NCI-H510A (cell line): ENCODE measurements at places on chromosomes 2 and 18.

DNA sequence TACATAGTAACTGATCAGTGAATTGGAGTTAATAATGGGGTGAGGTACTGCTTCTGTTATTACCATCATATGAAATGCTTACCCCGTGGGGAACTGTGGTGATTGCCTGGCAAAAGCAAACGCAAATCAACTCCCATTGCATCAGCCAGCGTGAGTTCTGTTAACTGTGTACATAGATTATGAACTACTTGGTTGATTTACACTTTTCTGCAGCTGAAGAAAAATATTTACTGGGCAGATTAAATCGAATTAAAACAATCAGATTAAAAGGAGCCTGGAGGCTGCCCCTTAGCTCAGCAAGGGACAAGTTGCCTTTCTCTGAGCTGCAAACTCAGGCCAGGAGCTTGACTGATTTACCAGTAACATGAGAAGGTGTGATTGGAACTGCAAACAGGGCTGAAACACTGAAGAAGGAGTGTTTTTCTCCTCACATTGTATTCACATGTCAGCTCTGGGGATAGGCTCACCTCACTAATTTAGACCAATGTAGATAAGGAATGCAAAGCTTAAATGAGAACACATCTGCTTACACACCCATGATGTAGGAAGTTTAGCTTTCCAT, 220.1 kb downstream of the OSR1 start:
- DNase-seq: no peak

DNA sequence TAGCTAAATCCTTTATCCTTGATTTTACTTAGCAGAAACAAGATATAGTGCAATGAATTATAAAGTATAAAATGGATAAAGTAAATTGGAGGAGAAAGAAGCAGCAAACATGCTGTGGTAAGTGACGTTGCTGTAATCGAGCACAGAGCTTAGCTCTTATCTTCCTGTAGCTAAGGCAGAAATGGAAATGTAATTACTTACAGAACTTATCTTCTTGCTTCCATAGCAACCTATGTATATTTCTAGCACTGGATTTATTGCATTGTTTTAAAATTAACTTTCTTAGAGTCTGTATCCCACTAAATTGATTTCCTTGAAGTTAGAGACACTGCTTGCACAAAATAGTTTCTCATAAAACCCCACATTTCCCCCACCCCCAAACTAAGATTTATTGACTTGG, 130.6 kb upstream of the MC4R start:
- no peak for DNase-seq

GRCh38 chr18:46110406-46110805, 6.2 kb downstream of the HAUS1 start:
- no peak for DNase-seq

DNA sequence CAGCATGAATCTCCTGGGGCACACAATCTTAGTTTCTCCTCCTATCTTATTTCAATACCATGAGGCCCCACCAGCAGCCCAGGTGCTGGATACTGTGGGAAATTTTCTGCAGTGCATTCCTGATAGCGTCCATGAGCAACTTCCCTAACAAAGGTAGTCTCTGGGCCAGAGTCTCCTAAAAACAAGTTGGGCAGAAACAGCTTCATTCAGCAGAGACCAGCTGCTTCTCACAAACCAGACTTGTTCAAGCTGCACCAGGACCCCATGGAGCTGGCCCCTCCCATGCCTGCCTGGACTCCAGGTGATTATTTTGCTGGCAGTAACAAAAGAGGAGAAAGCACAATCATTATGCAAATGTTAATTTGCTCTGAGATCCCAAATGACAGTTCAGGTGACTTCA, 31.4 kb downstream of the MYO5B start:
- no peak for DNase-seq

DNA sequence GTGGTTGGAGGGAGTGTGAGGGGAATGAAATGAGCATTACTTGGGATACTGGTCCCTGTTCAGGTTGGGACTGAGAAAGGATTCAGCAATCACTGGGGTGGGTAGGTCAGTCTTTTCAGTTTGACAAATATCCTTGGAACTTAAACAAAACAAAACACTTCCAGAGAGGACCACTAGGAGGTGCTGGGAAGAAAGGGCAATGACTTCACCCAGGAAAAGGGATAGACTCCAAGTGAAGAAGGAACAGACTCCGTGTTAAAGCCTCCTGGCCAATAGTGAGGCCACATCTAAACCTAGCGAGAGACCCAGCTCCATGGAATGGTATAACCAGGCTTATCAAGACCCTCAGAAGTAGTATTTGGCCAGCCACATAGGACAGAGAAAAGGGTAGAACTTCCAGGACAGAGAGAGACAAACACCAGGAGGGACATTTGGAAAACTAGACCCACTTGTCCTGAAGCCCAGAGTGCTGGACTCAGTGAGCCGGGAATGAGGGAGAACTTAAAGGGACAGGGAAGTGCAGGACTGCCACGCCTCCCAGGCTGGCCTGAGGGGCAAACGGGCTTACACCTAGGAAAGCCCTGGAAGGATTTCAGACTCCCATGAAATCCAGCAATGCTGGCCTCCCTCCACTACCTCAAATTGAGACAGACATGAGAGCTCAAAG, 19.6 kb upstream of the KCNG3 start:
- no peak for DNase-seq

- no peak for DNase-seq
These were observed 18.4 kb downstream of the FN1 start for GRCh38 chr2:215417400-215417951.

GRCh38 chr18:45059695-45060094, 379.0 kb downstream of the SETBP1 start:
- no peak for DNase-seq

DNA sequence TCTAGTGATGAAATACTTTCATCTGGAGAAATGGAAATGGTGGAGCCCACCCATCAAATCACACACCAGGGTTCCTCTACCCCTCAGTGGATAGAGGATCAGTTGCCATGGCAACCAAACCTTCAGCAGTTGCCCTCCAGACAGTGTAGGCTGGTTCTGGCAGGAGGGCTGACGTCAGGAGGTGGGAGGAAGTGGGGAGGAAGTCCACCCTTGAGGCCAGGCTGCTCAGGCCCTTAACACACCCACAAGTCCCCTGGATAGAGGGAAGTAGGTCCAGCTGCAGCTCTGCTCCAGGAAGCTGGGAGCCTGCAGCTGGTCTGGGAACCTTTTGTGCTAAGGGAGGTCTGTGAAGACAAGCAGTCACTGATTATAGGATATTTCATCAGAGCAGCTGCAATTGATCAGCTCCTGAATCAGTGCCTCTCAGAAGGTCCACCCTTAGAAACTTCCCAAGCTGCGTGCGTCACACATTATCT, 186.6 kb downstream of the MTX2 start:
- DNase-seq: peak; percentile 22

DNA sequence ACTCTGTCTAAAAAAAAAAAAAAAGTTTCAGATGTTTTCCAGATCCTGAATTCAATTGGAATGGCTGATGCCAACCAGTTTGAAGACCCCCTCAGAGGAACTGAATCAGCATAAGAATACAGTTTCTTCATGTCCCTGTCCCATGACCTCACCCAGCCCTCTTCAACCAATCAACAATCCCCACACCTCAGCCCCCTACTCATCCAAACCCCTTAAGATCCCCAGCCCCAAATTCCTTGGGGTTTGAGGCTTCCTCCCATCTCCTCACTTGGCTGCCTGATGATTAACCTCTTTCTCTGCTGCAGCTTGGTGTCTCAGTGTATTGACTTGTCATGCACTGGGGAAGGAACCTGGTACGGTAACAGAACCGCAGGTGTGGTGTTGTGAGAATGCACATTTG, 97.6 kb upstream of the CABLES1 start:
- no peak for DNase-seq

GRCh38 chr2:219828127-219828526, 200.7 kb downstream of the SLC4A3 start:
- no peak for DNase-seq

DNA sequence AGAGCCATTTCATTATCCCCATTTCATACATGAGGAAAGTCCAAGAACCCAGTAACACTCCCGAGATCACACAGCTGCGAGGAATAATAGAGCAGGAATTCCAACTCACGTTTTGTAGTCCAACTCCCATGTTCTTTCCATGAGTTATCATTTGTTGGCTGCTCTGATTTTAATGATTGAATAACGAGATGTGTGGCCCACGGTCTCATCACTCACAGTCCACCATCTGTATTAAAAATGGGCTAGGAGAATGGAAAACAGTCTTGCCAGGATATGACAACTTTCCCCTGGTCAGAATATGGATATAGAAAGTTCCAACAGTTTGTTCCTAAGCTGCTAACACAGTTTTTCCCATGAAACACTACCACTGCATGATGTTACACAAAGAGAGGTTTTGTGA, 147.5 kb downstream of the METTL4 start:
- DNase-seq: no peak

- no peak for DNase-seq
These were observed 1.5 kb upstream of the PROM2 start for GRCh38 chr2:95272781-95273180.

- DNase-seq: no peak
These were observed 42.5 kb upstream of the GLI2 start for GRCh38 chr2:120693121-120693520.

DNA sequence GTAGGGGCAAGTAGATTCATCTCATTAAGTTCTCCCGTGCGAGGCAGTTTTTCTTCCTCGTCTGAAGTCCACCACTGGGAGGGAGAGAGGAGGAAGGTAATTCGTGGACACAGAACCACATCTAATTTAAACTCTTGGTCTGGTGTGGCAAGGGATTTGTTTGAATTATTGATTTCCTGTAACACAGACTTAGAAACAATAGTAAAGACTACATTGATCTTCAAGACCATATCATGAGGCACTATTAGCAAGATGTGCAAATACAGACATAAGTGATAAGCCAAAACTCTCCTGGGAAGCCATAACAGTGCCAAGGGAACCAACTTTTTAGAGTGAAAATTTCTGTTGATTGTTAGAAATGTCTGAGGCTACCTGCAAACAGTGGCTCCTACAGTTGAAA, 158.6 kb downstream of the ALPK2 start:
- no peak for DNase-seq

DNA sequence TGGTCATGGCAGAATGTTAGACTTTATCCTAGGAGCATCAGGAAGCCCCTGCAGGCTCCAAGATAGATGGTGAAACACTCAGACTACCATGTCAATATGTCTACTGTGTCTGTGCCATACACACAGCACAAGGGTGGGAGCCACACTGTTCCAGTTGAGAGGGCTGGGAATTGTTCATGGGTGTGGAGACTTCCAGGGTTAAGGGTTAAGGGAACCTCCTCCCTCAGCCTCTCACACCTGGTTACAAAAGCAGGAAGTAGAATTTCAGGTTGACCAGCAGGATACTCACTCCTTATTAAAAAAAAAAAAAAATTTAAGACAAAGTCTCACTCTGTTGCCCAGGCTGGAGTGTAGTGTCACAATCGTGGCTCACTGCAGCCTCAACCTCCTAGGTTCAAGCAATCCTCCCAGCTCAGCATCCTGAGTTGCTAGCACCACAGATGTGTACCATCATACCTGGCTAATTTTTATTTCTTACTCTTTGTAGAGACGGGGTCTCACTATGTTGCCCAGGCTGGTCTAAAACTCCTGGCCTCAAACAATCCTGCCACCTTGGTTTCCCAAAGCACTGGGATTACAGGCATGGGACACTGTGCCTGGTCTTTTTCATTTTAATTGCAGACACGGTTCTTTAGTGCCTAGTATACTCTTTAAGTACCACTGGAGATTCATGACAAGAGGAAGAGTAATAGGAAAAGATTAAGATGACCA, 26.0 kb downstream of the SULT1C2 start:
- no peak for DNase-seq

DNA sequence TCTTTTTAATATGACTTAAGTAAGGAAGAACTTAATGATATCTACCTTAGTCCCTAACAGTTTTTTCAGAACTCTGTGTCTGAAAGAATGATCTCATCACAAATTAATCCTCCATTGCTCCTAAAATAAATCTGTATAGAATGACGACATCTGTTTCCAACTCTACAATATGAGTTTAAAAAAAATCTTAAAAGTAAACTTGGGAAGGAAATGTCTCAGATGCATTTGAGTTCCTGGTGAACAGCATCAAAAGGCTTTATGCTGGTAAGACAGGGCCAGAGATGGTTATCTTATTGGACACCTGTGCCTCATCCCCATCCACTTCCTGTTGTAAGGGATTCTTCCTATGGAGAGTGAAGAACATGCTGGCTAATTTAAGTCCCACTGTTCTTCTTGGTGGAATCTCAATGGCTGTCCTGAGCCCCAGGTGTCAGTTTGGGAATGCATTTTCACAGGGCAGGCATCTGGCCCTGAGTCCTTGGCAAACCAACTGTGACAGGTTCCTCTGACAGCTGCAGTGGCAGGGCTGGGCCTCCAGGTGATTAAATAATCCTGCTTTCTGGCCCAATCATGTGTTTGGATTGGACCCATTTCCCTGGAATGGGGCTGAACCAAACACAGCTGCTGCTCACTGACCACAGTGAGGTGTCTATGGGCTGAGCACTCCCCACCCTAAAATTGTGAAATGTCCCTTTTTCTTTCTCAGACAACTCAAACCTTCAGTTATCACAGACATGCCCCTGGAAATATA, 12.9 kb upstream of the NCKAP5 start:
- no peak for DNase-seq

GRCh38 chr2:101863534-101863933, 128.2 kb upstream of the IL1R2 start:
- no peak for DNase-seq

GRCh38 chr2:235634435-235635158, 140.8 kb downstream of the AGAP1 start:
- DNase-seq: no peak

DNA sequence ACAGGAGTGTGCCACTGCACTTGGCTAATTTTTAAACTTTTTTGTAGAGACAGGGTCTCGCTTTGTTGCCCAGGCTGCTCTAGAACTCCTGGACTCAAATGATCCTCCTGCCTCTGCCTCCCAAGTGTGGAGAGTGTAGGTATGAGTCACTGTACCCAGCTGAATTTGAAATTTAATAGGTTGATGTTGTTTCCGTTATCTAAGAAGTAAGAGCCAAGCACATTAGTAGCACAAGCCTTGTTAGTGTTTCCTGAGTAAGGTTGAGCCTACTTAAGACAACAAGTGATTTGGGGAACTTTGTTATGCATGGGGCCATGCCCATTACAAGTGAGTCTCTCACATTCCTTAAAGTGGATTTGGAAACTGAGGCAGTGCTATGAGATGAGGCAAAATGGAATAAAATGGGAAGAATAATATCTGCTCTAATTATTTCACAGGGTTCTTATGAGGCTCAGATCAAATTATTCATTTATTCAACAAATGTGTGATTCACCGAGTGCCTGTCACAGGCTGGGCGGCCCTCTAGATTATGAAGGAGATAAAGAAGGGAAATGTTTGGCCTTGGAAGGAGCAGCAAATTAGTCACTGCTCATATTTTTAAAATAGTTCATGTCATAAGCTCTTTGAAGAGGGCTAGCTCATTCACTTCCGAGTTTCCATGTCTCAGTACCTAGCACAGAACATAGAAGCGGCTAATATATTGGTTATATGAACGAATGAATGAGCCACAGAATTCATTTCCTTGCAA, 217.2 kb downstream of the LDLRAD4 start:
- no peak for DNase-seq

GRCh38 chr18:52422985-52423601, 83.1 kb downstream of the DCC start:
- DNase-seq: peak; percentile 36

- DNase-seq: no peak
These were observed 61.9 kb downstream of the DGKD start for GRCh38 chr2:233416199-233416598.
